ENCODE measurements at places on chromosomes 2 and 18.

- no peak for DNase-seq
These were observed 2.9 kb upstream of the DLX2 start for GRCh38 chr2:172105471-172106107.

DNA sequence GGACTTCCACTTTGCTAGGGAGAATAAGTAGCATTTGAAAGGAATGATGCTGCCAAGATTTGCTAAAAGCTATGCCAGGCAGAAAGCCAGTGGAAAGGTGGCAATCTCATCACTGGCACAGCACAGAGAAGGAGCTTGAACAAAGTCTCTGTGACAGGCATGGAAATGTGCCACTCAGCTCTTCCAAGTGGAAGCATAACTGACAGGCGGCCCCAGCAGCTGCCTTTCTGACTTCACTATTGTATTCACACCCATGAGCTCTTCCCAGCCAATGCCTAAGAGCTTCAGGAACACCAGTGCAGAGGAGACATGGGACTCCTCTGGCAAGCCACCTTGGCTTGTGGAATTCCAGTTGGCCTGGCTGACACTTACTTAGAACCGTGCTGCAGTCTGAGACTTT is 134.6 kb upstream of the REG3G start:
- no peak for DNase-seq

- DNase-seq = no peak
These were observed 127.8 kb downstream of the CERS6 start for GRCh38 chr2:168583710-168584521.

- DNase-seq = no peak
These were observed 36.8 kb upstream of the LCLAT1 start for GRCh38 chr2:30410217-30410616.

- no peak for DNase-seq
These were observed 260.0 kb downstream of the TNS1 start for GRCh38 chr2:217742841-217743240.

- no peak for DNase-seq
These were observed 13.3 kb upstream of the POLE4 start for GRCh38 chr2:74944987-74945787.

GRCh38 chr2:42809819-42810120 is 17.4 kb upstream of the HAAO start:
- DNase-seq = no peak

- DNase-seq = no peak
These were observed 92.5 kb upstream of the SLC35G4 start for GRCh38 chr18:11516751-11517503.

GRCh38 chr18:23849141-23849540 is 159.9 kb downstream of the LAMA3 start:
- no peak for DNase-seq

DNA sequence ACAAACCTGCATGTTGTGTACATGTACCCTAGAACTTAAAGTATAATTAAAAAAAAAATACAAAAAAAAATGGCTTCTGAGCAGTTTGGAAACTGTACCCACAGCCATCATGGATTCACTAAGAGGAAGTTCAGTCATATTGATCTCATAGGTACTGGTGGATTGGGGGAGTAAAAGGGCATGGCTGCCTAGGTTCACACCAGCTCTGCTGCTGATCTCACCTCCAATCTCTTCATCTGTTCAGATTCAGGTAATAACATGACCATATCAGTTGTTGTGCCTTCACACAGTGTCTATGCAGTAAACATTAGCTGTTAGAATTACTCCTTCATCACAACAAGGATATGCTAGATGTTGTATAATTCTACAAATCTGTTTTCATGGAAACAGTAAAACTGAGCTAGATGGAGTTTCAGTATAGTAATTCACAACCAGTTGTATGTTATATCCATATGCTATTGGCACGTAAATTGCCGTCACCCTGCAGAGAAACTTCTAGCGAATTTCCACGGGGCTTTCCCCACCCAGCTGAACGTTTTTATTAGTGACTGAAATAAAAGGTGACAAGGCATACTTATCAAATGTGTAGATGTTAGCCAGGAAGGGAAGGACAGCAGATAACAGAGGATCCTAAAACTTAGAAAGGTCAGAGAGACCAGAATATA is 59.3 kb upstream of the ITM2C start:
- no peak for DNase-seq

GRCh38 chr2:11809586-11810236 is 63.3 kb downstream of the LPIN1 start:
- no peak for DNase-seq

DNA sequence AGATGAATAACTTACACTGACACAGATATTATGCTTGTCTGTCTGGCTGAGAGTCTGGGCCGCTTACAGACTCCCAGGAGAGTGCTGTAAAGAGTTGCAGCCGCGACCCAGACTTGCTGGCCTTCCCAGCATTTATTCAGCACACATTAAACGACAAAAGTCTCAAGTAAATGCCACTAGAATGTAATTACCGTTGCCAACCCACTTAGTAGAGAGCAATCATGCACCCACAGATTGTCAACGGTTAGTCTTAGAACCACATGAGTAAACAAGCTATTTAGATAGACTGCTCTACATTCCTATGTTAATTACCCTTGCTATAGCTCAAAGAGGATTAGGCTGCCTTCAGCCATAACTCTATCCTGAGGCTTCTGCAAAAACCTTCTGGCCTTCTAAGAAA is 47.8 kb upstream of the C2orf74 start:
- DNase-seq = no peak

DNA sequence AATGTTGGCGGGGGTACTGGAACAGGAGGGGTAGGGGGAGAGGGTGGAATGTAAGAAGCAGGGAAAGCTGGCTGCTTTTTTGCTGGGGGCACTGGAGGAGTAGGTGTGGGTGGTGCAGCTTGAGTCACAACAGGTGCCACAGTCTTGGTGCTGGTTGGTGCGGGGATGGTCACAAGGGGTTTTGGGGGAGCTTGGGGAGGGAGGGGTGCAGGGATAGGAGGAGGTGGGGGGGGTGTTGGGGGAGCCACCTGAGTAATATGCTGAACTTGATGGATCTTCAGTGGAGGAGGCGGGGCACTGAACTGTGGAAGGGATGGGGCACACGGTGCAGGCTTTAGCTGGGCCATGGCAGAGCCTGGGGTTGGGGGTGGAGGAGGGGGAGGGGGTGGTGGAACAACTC is 94.4 kb downstream of the RAPH1 start:
- DNase-seq = no peak

DNA sequence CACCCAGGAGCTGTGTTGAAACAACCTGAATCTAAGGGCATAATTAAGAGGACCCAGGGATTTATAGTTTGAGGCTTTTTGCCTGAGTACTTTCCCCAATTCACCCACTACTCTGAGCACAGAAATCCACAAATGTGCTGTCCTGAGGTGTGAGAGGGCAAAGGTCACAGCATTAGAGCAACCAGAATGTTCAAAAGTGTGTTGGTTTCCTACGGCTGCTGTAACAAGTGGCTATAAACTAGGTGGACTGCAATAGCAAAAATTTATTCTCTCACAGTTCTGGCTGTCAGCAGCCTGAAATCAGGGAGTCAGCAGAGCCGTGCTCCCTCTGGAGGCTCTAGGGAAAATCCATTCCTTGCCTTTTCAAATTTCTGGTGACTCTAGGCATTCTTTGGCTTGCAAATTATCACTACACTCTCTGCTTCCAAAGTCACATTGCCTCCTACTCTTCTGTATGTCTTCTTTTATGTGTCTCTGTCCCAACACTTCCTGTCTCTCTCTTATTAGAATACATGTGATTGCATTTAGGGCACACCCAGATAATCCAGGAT is 91.4 kb upstream of the TACR1 start:
- no peak for DNase-seq

DNA sequence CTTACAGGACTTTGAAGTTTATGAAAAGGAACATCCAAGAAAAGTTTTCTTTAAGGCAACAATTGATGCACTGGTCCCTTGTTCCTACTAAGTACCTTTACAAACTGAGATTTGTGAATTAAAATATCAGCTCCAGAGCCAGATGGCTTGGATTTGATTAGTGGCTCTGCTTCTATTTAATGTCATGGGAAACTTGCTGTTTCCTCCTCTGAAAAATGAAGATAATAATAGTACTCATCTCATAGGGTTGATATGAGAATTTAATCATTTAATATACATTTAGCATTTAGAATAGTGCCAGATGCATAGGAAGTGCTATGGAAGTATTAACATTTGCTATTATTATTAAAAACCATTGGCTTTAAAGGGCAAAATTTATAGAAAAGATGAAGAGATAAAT is 2.6 kb upstream of the GAREM1 start:
- no peak for DNase-seq

GRCh38 chr2:100924520-100925451 is 77.3 kb upstream of the RPL31 start:
- DNase-seq = no peak

DNA sequence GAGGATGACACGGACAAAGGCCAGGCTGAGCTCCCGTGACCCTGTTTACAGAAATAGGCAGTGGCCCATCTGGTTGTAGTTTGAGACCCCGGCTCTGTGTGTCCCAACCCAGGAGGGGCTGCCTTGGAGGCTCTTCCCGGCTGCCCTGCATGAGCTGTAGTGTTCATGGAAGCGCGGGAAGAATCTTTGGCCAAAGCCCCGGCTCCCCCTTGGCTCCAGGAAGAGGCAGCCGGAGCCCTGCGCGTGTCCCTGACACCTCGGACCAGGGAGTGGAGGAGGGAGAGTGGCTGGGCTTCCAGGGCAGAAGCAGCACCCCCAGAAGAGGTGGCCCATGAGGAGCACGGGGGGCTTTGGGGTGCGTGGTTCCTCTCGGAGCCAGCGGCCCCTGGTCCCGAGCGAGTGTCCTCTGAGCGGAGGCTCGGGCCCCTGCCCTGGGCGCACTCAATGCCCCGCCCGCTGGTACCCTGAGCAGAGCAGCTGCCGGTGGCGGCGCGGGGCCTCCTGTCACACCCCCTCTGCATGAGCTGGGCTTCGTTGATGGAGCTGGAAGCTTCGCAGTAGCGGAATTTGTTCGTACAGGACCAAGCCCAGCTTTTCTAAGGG is 21.7 kb downstream of the GPR35 start:
- no peak for DNase-seq

DNA sequence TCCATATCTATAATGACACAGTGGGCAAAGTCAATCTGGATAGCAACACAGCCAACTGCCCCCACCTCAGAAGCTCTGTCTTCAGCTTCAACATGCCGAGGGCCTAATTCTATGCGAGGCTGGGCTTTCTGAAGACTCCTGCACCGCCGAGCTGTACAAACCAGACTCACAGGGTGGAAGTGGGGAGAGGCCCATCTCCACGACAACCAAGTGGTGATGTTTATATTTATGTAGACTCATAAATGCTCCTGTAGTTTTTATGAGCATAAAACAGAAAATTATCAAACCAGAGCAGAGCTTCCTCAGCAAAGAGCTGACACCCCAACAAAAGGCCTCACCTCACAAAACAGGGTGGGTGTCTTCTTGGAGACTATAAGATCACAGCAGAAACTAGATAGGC is 77.0 kb upstream of the LGALSL start:
- DNase-seq = no peak

- no peak for DNase-seq
These were observed 124.8 kb downstream of the C1D start for GRCh38 chr2:67938053-67938452.

DNA sequence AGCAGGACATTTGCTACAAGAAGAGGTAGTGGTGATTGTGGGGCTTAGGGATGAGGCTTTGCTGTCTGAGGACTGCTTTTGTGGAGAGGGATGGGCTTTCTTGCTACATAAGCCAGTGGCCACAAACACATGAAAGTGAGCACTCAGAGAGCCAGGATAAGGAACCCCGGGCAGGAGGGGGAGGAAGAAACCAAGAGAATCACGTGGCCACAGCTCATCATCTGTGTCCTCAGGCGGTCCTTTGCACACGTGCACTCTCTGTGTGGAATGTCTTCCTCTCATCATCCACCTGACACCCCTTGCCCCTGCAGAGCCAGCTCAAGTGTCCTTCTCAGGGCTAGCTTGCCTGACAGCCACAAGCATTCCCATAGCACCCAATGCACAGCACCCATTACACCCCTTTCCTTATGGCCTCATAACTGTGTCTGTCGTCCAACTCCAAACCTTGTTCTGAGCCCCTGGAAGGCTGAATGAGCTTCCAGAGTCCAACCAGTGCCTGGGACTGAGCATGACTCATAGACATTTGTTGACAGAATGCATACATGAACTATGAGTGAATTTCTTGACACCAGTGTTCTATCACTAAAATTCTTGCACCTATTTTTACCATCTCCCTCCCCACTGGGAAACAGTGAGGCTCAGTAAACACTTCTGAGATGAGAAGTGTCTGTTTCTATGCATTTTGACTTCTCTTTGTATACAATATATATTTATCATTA is 398.3 kb downstream of the ALK start:
- DNase-seq = no peak

DNA sequence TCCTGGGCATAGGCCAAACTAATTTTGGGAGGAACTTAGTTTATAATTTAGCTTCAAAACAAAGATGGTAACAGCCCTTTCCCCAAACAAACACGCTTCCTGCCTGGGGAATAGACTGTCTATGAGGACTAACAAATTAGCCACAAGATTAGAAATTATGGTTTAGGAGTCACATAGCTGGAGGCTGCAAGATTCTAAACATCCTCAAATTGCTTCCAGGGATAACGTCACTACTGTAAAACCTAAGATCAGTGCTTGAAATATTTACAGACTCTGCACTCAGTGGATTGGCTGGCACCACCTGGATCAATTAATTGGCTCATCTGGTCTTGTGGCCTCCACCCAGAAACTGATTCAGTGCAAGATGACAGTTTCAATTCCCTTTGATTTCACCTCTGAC is 118.0 kb upstream of the TACR1 start:
- no peak for DNase-seq

DNA sequence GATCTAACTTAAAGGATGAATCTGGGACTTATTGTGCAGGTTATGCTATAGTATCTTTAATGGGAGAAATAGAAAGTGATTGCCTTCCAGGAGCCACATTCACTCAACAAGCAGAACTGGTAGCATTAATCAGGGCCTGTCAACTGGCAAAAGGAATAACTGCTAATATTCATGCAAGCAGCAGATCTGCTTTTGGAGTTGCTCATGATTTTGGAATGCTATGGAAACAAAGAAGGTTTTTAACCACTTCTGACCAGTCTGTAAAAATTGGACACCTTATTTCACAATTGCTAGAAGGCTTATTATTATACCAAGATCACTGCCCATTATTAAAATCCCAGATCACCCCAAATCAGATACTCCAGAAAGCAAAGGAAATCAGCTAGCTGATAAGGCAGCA is 200.4 kb downstream of the MREG start:
- no peak for DNase-seq

- DNase-seq = no peak
These were observed 622.6 kb upstream of the ID2 start for GRCh38 chr2:8059255-8059654.

- DNase-seq = no peak
These were observed 186.7 kb downstream of the PARD3B start for GRCh38 chr2:204732019-204732418.

GRCh38 chr2:51324051-51324450 is 292.1 kb upstream of the NRXN1 start:
- no peak for DNase-seq

GRCh38 chr2:45353879-45354278 is 257.2 kb downstream of the SRBD1 start:
- DNase-seq = no peak

DNA sequence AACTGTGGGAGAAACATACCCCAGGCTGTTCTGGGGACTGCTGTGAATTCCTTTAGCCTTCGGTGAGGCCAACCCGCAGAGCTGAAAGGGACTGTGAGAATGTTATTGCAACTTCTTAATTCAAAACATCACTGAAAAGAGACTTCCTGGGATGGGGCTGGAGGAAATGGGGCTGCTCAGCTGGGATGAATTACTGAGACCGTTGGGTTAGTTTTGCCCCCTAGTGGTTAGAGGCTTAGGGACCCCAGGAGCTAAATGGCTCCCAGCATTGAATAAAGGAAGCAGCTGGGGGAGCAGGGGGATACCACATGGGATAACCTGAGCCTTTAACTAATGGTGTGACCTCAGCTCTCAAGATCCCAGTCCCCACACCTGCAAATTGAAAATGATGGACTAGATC is 941.1 kb upstream of the FANCL start:
- no peak for DNase-seq

Data from esophagus squamous epithelium (tissue), 5 donors.